ENCODE measurements at places on chromosomes 5 and 9.

DNA sequence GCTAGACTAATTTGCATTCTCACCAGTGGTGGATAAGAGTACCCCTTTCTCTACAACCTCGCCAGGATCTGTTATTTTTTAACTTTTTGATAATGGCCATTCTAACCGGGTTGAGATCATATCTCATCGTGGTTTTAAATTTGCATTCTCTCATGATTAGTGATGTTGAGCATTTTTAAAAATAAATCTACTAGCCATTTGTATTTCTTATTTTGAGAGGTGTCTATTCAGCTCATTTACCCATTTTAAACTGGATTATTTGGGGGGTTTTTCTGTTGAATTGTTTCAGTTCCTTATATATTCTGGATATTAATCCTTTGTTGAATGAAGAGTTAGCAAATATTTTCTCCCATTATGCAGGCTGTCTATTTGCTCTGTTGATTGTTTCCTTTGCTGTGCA, 139.6 kb downstream of the ARSB start:
- no peak for DNase-seq

DNA sequence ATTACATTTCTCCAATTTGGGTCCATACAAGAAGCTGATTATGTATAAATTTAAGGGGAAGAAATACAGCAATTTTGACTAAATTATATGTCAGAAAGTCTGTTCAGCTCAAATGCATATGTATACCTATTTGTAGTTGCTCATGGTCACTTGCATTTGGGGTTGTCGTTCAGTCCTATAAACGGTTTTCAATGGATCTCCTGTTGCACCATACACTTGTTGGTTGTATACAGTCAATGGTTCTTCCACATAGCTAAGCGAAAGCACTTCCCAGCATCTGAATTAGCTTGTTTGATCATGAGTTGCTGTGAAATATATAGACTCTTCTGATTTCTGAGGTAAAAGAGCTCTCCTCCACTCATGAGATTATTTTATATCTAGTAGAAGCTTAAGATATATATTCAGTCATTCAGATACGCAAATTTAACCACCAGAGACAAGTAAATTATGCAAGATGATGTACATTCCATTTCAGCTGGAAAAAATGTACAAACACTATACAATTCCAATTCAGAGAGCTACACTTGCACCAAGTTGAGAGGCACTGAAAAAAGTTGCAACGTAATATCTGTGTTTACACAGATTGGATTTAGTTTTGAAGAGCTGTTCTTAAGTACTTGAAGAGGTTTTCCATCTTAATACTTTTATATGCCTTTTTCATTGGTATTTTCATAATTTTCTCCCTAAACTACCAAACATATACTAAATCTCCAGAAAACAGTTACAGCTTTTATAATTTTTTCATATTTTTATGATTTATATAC, 64.4 kb upstream of the POU5F2 start:
- no peak for DNase-seq

- no peak for DNase-seq
Observed at GRCh38 chr5:1110307-1111240, 1.3 kb downstream of the SLC12A7 start.

- DNase-seq = no peak
Observed at GRCh38 chr5:139903450-139903794, 107.8 kb downstream of the PSD2 start.

GRCh38 chr9:21505425-21506179, 23.5 kb upstream of the IFNE start:
- DNase-seq = no peak

- peak; percentile 8 for DNase-seq
Observed at GRCh38 chr9:116494815-116495634, 192.1 kb upstream of the TRIM32 start.

DNA sequence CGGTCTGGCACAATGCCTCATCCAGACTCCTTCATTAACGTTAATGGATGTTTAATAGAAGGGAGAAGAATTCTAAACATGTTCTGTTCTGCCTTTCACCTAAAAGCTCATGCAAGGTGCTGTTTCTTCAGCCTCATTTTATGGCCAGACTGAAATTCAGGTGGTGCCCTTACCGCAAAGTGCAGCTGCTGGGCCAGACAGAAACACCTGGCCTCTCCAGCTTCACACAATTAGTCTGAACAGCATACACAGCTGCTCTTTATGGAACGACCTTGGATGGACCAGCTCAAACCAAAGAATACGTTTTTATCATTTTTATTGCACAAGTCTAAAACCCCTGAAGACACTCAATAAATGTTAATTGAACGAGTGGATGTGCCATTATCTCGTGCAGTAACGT, 4.6 kb downstream of the SNCAIP start:
- no peak for DNase-seq

GRCh38 chr5:131671409-131671808, 36.4 kb upstream of the RAPGEF6 start:
- no peak for DNase-seq

DNA sequence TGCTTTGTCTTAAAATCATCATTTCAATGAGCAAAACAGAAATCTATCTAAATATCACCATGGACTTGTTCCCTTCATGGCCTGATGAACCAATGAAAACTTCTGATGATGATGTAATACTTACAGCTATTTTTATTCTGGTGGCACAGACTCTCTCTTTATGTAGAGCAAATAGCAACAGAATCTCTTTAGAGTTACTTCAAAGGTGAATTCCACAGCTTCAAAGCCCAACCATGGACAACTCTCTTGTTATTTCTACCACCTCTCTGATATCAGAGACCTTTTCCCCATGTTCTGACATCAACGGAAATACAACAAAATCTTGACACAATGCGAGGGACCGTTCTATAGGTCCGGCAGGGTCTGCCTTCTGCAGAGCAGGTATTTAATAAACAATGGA, 70.1 kb downstream of the RETREG1 start:
- DNase-seq = no peak

DNA sequence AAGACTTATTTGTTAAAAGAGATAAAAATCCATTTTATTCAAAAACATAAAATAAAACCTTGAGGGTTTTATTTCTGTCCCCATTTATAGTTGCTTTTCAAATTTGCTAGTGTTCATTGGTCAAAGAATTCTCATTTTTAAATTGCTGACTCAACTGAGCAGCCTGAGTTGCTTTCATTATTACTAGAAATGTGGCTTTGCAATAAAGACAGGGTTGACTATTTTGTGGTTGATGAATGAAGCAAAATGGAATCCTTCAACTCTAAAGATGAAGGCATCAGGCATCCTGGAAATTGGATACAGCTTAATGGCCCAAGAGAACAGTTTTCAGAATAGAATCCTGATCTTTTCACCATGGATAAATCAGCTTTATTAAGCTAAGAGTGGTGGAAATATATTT, 23.9 kb upstream of the PPP3R2 start:
- DNase-seq = no peak

GRCh38 chr5:43773478-43773844, 170.5 kb downstream of the NNT start:
- no peak for DNase-seq

DNA sequence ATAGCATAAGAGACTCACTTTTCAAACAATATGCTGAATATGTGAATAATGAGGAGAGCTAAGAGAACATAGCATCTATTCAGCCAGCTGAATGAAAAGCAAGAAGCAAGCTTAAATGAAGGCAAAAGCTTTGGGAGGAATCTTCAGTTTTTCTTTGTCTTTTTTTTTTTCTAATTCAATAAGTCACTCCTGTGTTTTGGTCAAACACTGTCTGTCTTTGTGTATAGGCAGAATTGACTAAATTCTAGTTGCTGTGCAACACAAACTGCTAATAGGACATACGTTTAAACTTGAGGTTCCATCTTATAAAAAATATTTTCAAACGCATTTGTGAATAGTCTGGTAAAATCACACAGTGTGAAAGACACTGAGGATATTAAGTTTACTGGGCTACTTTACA, 156.9 kb upstream of the KCNN2 start:
- DNase-seq = no peak

GRCh38 chr5:72328172-72328571, 8.0 kb downstream of the PTCD2 start:
- DNase-seq = no peak

- DNase-seq = no peak
Observed at GRCh38 chr5:157951673-157952373, 92.9 kb upstream of the CLINT1 start.

DNA sequence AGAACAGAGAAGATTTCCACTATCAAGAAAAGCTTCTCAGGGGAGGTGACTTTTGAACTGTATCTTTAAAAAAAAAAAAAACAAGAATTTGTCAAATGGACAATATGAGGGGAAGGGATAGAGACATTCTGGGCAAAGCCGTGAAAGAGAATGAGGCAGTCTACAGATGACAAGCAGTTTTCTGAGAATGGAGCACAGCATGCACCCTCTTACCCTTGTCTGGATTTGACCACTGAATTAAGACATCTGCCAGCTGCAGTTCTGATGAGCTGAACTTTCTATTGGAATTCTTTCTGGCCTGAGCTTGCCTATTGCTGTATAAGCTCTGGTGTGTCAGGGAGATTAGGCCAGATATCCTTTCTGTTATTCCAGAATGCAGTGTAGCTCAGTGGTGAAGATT, 10.3 kb upstream of the RANBP3L start:
- DNase-seq = no peak

DNA sequence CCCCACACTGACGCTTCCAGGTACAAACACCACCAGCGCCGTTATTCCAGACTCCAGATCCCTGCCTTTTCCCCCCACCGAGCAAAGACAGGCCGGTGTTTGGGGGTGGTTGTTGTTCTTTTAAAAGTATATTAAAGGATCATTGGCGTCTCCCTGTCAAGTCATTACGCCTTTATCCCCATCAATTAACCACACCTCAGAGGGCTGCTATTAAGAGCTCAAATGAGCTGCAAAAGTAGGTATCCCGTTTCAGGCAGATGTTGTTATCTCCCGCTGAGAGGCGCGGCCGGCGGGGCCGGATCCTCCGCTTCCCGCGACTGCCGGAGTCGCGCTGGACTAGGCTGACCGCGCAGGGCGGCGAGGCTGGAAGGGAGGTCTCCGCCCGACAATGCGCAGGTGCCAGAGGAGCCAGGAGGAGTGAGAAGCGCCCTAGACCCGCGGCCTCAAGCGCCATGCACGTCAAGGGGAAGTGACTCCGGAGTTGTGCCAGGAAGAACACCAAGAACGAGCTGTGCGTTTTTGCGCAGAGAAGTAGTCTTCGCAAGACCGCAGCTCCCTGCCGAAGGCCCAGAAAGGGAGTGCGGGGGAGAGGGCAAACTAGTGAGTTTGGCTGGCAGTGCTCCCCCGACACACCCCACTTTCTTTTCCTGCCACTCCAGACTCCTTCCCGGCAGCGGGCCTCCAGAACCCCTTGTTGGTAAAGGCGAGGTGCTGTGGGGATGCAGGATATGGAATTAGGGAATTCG, 8.2 kb downstream of the NR2F1-AS1 start:
- no peak for DNase-seq

GRCh38 chr5:94440015-94440414, 178.4 kb downstream of the KIAA0825 start:
- DNase-seq = no peak

Measured in activated T-helper 2 cell treated with anti-CD3 and anti-CD28 coated beads, Interferon-gamma antibody, Interleukin-2, Interleukin-4, amounts not matched to agents 10 μg/mL and 5 μg/mL and 100 μg/mL, durations not matched to agents 14 hours and 24 hours and 36 hours (primary cell).